ENCODE measurements at places on chromosomes 12 and 14.
A peak's percentile ranks its signal among the peaks of the same experiment; 100 is the strongest.

DNA sequence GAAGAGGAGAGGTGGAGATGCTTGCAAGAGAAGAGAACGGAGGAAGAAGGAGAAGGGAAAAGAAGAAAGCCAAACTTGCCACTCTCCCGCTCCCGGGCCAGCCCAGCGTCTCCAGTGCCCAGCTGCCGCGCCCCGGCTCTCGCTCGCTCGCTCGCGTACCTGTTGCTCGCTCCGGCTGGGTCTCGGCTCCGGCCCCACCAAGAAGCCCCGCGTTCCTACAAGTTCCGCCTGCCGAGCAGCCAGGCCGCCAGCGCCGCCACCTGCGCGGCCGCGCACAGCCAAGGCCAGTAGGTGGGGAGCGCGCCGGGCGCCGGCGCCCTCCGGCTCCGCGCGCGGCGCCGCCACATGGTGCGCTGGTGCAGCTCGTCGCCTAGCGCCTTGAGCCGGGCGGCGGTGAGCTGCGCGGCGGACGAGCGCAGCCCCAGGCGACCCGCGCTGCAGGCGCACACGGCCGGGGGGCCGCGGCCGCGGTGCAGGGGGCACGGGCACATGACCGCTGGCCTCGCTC, 370 bp downstream of the HRK start:
- peak; percentile 59 for DNase-seq
- no peaks in the 10 kb centered on the region for H3K36me3 ChIP-seq
- no peak overlapping the region for H3K27ac ChIP-seq
- H3K4me3 ChIP-seq, result peak overlapping the region; percentile 57
- H3K27me3 ChIP-seq, result peaks cover 11% of the 10 kb centered on the region

- H3K27ac ChIP-seq, result no peak overlapping the region
- no peaks in the 10 kb centered on the region for H3K4me1 ChIP-seq
- no peak for DNase-seq
- H3K4me3 ChIP-seq, result no peak overlapping the region
- H3K36me3 ChIP-seq, result no peaks in the 10 kb centered on the region
- no peaks in the 10 kb centered on the region for H3K27me3 ChIP-seq
These were observed 133.4 kb downstream of the ESRRB start for GRCh38 chr14:76509311-76509710.

GRCh38 chr14:104510794-104511611, 68.6 kb upstream of the C14orf180 start:
- H3K27ac ChIP-seq, result no peak overlapping the region
- peaks cover 4% of the 10 kb centered on the region for H3K27me3 ChIP-seq
- DNase-seq, result no peak
- H3K36me3 ChIP-seq, result no peaks in the 10 kb centered on the region

- no peak overlapping the region for H3K4me3 ChIP-seq
- H3K27ac ChIP-seq, result no peak overlapping the region
- H3K4me1 ChIP-seq, result no peaks in the 10 kb centered on the region
These were observed 26.7 kb downstream of the MED21 start for GRCh38 chr12:27048822-27049752.

- peaks cover 2% of the 10 kb centered on the region for H3K4me1 ChIP-seq
- H3K4me3 ChIP-seq, result peak overlapping the region; percentile 57
- no peaks in the 10 kb centered on the region for H3K36me3 ChIP-seq
These were observed 733 bp downstream of the TTC7B start for GRCh38 chr14:90815572-90815821.

DNA sequence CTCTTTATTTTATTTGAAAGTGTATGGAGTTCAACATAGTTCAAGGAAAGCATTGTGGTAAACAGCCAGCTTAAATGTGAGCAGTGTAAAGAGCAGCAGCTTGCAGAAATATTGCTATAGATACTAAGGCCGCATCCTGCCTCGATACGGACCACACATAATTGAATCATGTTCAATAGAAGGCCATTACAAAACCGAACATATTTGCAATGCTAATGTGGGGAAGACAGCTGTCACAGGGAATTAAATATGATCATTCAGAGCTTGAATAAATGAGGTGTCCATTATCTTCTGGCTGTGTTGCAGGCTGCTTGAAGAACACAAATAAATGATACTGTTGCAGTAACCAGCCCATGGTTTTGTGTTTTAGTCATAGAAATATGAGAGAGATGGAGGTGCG, 173.2 kb downstream of the BRMS1L start:
- H3K4me3 ChIP-seq, result no peak overlapping the region
- no peaks in the 10 kb centered on the region for H3K27me3 ChIP-seq
- no peaks in the 10 kb centered on the region for H3K36me3 ChIP-seq
- no peak for DNase-seq

Data from MM.1S (cell line).